ENCODE measurements at places on chromosomes 2 and 18.

DNA sequence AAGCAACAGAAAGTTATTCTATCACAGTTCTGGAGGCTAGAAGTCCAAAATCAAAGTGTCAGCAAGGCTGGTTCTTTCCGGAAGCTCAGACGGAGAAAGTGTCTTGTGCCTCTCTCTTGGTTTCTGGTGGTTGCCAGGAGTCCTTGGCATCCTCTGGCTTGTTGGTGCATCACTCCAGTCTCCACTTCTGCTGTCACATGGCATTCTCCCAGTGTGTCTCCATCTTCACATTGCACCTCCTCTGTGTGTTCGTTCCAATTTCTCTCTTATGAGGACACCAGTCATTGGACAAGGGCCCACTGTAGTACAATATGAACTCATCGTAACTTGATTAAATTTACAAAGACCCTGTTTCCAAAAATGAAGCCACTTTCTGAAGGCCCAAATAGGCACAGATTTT is 175.4 kb upstream of the ATP5MC3 start:
- DNase-seq, result no peak

GRCh38 chr2:50851886-50852285 is 180.0 kb downstream of the NRXN1 start:
- DNase-seq, result no peak

- no peak for DNase-seq
These were observed 25.0 kb upstream of the ASXL2 start for GRCh38 chr2:25903216-25903776.

DNA sequence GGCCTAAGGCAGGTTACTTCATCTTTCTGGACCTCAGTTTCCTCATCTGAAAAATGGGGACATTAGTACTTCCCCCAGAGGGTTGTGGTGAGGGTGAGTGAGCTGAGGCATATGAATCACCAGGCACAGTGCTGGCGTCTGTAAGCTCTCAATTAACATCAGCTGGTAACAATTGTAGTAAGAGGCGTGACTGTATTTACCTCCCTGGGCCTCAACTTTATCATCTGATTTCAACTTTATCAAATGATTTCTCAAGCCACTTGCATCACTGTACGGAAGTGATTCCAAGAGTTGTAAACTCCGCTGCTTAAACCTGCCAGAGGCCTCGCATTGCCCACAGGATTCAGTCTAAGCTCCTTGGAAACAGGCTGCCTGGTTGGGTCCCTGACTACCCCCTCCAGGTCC is 53.6 kb upstream of the PKDCC start:
- DNase-seq, result no peak

DNA sequence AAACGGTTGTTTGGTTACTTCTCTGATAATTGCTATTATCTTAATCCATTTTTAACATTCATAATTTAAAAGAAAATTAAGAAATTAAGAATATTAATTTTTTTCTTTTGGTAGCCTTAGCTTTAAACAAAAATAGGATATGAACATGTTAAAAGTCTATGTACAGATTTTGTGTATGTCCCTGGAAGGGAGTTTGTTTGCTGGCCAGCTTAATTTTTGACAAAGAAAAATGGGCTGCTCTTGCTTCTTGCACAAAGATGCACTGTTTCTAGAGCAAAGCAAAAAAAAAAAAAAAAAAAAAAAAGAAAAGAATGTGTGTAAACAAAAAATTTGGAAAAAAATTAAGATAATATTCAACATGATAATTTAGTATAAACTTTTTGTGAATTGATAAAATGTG is 1.3 kb downstream of the RFTN2 start:
- DNase-seq, result no peak

GRCh38 chr18:74152857-74153256 is 4.5 kb downstream of the TIMM21 start:
- DNase-seq, result no peak

- DNase-seq, result no peak
These were observed 386.2 kb upstream of the HNRNPA3 start for GRCh38 chr2:176826356-176826755.

- no peak for DNase-seq
These were observed 131.7 kb downstream of the SETBP1 start for GRCh38 chr18:44812426-44812825.
